OCI-LY7 (cell line): ENCODE measurements at places on chromosomes 2 and 18.

DNA sequence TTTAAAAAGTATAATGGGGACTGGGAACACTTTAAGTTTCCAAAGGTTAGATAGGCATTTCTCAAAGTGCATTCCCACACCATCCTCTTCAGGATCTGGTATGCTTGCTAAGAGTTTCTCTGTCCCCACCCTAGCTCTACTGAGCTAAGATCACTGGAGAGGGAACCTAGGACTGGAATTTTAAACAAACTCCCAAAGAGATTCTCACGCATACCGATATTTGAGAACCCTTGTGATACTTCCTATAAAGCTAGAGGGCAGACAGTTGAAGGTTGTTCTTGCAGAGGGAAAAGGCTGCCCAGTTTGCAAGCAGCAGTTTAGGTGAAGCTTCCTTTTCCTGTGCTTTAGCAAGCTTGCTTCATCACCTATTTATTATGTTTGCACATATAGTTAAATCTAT lies 3.6 kb downstream of the CNRIP1 start:
- DNase-seq: peak; percentile 13

- no peak for DNase-seq
These were observed 11.0 kb upstream of the RNF144A start for GRCh38 chr2:6906165-6906741.

DNA sequence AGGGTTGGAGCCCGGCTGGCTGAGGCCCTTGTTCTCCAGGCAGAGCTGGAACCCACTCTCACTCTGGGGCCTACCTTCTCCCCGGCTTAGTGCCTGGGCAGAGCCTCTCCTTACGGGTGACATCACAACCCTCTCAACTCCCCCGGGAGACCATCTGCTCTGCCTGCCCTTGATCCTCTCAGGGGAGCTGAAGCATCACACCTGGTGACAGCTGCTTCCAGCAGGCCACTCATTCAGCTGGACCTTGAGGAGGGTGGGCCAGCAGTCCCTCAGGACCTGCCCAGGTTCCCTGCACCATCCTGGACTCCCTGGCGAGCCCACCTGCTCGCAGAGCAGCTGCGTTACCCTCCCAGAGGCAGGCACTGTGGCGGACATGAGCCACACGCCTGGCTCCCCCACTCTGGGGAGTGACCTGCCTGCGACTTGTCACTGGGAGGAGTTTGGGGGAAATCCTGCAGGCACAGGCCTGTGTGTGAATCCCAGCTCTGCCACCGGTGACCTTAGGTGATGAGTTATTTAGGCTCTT lies 13.1 kb downstream of the HS6ST1 start:
- peak; percentile 89 for DNase-seq

DNA sequence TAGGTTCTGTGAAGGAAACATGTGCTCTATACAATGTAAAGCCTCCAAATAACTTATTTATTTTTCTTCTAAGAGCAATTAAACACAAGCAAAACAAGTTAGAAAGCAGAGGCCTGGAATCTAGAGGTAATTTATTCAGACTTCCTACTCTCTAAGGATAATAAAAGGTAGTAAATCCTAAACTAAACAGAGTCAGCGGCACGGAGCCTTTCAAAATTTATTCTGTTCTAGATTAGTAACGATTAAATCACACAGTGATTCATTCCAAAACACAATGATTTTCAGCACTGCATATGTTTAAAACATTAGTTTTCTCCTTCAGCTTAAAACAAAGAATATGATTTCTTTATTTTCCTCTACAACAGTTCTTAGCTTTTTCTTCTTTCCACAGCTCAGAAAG lies 160.9 kb downstream of the FBXO15 start:
- no peak for DNase-seq

DNA sequence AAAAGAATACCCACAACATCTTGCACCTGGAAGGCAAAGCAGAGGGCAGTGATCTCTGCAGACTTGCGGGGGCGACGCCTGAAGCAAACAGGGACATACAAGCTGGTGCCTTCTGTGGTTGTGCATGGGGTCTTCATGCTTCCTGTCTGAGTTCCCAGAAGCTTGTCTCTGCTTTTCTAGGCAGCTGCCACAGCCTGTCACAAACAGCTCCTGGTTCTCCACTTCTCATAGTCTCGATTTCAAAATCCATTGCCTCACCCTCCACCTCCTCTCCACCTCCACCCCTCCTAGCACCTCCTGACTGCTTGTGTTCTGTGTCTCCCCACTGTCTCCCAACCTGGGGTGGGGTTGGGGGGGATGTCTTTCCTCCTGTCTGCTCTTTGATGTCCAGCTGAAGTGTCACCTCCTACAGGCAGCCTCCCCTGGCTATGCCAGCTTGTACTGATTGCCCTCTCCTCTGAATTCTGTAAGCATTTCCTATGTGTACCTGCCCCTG lies 1.7 kb upstream of the PROC start:
- DNase-seq: peak; percentile 41
